ENCODE measurements at places on chromosomes 6 and 20. TPM values are rescaled to one million over a fixed set of nuclear protein-coding genes. Genes with fewer than 3 reads are reported as not detected.

The ZBP1 gene
- total RNA-seq = 2.7 TPM

- no peak for DNase-seq
- no peak overlapping the region for H3K4me3 ChIP-seq
- peaks cover 88% of the 10 kb centered on the region for H3K36me3 ChIP-seq
- H3K27ac ChIP-seq = no peak overlapping the region
These were observed 90.9 kb downstream of the SCAF8 start for GRCh38 chr6:154824076-154824475.

DNA sequence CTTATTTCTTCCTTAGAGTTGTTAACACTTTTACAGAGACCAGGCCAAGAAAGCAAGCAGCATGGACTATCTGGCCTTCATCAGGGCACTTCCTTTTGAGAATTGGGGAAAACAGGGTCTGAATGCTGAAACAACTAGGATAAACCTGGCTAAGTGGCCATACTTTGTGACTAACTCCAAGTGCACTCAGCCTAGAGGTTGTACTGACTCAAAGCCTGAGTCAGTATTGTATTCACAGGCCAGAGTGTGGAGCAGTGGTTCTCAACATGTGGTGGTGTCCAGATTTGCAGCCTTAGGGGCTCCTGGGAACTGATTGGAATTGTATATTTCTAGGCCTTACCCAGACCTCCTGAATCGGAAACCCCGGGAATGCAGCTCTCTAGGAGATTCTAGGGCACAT, 20.1 kb downstream of the SEC23B start:
- peaks cover 90% of the 10 kb centered on the region for H3K36me3 ChIP-seq
- no peaks in the 10 kb centered on the region for H3K27me3 ChIP-seq
- H3K4me3 ChIP-seq = no peak overlapping the region
- H3K27ac ChIP-seq = no peak overlapping the region
- no peak for DNase-seq

- no peak for DNase-seq
- no peak overlapping the region for H3K27ac ChIP-seq
- no peaks in the 10 kb centered on the region for H3K27me3 ChIP-seq
- no peak overlapping the region for H3K4me3 ChIP-seq
These were observed 47.2 kb downstream of the RGS17 start for GRCh38 chr6:153083869-153084268.

- H3K4me3 ChIP-seq = peak overlapping the region; percentile 88
- DNase-seq = peak; percentile 79
- peaks cover 18% of the 10 kb centered on the region for H3K4me1 ChIP-seq
- H3K36me3 ChIP-seq = peaks cover 6% of the 10 kb centered on the region
- H3K27ac ChIP-seq = peak overlapping the region; percentile 87
These were observed 905 bp downstream of the PPARD start for GRCh38 chr6:35343092-35343834.

All from upper lobe of right lung (tissue), 1 donor.